ENCODE measurements at places on chromosomes 1 and 21. TPM values are rescaled to one million over a fixed set of nuclear protein-coding genes. Genes with fewer than 3 reads are reported as not detected.

Gene OR2T29
- total RNA-seq: not detected

Gene FAAH
- total RNA-seq: 10.2 TPM

Gene S100A8
- not detected for total RNA-seq

Gene OSBPL9
- total RNA-seq: 56.9 TPM

Gene UTS2
- not detected for total RNA-seq

Gene NR5A2
- total RNA-seq: not detected

Gene SLC16A4
- 0.55 TPM for total RNA-seq

Gene TCEA3
- total RNA-seq: 32.4 TPM

Gene RNF11
- total RNA-seq: 36.6 TPM

Gene ADAMTSL4
- 0.29 TPM for total RNA-seq

Gene CLCN6
- 26.8 TPM for total RNA-seq

Gene KCNJ10
- total RNA-seq: not detected

Gene NKAIN1
- not detected for total RNA-seq
